GM03348 (cell line): ENCODE measurements at places on chromosomes 2 and 18.
A peak's percentile ranks its signal among the peaks of the same experiment; 100 is the strongest.

DNA sequence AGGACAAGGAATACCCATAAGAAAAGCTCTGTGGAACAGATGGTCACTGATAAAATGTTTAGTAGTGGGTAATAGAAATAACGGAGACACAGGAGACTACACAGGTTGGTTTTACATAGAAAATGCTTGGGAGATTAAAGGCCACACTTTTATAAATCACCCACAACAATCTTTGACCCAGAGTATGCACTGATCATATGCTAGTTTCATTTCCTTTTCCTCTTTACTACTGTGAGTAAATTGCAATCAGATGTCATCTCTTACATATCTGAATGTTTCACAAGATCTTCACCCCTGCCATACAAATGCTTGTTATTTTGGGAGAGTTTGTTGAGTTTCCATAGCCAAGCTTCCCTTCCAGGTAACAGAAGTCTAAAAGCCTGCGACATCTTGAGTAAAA is 978.4 kb upstream of the KLHL29 start:
- DNase-seq, result no peak

DNA sequence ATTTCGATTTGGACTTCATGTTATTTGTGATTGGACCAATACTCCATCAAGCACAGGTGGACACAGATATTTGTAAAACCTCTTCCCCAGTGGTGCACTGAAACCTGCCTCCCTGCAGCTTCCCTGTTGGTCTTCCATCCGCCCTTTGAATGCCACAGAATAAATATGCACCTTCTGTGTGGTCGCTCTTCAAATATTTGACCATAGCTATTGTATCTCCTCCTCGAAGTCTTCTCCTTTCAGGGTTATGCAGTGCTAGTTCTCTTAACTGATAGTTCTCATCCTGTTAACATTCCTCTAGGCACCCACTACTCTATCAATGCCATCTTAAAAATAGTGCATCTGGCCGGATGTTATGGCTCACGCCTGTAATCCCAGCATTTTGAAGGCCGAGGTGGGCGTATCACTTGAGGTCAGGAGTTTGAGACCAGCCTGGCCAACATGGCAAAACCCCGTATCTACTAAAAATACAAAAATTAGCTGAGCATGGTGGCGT is 12.5 kb downstream of the SPATS2L start:
- no peak for DNase-seq

DNA sequence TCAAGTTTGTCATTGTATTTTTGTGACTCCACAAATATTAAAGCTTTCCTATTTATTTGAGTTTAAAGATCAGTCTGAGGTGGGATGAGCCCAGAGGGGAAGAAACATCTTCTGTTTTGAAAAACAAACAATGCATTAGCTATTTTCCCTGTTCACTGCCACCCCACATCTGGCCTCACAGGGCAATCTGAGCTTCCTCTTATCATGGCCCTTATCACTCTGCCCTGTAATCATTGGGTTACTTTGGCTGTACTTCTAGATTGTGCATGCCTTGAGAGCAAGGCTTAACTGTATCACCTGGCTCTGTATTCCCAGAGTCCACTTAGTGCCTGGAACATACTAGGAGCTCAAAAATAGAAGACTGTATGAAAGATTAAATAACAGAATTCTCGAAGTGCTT is 241.6 kb upstream of the NT5C1B start:
- no peak for DNase-seq

DNA sequence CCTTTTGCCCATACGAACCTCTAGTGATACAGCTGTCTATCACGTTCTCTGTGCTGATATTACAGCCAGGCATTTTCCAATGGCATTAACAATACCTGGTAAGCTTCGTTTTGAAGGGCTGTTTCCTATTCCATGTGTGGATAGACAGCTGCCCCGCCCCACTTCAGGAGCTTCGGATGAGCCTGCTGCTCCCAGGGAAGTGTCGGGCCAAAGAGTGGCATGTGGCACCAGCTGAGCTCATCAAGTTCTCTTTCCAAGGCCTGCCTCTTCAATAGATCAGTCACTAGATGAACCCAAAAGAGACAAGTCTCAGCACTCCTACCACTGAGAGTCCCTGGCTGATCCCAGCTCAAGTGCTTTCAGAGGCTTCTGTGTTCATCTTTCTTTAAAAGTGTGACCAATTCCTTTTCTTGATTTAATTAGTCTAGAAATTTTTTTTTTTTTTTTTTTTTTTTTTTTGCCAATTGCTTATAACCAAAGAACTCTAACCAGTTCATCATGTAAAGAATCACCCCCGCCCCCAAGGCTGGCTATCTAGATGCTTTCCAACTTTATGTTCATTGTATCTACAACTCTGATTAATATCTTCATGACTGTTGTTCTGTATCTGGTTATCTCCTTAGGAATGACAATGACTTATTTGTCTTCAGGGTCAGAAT is 46.6 kb downstream of the HDAC4 start:
- DNase-seq, result no peak

DNA sequence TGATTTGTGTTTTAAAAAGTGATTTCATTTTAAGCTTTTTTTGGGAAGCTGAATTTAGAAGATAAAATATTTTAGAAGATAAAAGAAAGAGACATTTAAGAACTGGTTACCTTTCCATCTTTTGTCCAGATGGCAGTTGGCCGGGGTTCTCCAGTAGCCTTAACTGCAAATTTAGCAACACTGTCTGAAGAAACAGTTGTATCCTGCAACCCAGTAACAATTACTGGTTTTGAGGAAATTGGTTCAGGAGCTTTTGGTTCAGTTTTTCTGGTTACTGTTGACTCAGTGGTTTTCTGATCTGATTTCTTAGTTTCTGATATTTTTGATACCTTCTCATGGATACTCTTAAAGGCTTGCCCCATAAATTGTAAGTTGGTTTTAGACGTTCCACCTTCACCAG is 49.9 kb downstream of the PLEKHA3 start:
- DNase-seq, result no peak

- DNase-seq, result no peak
Observed at GRCh38 chr2:183903026-183903425, 695.3 kb upstream of the ZNF804A start.

DNA sequence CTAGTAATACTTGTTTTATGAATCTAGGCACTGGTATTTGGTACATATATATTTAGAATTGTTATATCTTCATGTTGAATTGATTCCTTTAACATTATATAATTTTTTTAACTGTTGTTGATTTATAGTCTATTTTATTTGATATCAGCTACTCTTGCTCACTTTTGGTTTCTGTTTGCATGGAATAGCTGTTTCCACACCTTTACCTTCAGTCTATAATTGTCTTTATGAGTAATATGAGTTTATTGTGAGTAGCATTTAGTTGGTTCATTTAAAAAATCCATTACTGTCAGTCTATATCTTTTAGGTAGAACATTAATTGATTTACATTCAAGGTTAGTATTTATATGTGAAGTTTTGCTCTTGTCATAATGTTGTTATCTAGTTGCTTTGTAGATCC is 58.6 kb downstream of the SMCHD1 start:
- DNase-seq, result no peak

DNA sequence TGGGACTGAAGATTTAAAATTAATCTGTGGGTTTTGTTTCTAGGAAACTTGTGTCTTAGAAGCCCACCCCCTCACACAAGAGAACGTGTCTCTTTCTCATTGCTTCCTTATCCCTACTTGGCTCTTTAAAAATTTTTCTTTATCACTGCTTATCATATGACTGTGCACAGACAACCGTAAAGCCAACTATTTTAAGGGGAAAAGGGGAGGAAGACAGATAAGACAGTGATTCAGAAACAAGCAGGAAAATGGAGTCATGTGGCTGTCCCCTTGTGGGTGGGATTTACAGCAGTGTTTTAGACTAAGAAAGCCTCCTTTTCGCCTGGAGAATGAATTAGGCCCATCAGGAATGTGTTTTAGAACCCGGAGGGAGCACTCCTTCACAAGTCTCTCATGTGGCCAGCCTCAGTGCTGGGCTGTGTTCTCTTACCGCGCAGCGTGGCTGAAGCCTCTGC is 17.6 kb downstream of the PRKCE start:
- peak; percentile 12 for DNase-seq
